Stimulated activated CD8-positive, alpha-beta memory T cell treated with anti-CD3 and anti-CD28 coated beads, Interleukin-7, amount 100 ng/mL, for 1 hour (primary cell): ENCODE measurements at places on chromosomes 1 and 21.

DNA sequence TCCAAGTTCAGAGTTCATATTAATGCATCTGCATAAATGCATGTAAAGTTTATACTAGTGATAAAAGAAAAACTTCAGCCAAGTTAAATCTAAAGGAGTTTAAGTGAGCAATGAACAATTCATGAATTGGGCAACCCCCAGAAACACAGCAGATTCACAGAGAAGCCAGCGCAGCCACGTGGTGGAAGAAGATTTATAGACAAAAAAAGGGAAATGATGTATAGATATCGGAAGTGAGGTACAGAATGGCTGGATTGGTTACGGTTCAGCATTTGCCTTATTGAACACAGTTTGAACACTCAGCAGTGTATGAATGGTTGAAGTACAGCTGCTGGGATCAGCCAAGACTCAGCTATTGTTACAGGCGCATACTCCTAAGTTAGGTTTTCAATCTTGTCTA, 5.7 kb downstream of the AK5 start:
- no peak for DNase-seq

DNA sequence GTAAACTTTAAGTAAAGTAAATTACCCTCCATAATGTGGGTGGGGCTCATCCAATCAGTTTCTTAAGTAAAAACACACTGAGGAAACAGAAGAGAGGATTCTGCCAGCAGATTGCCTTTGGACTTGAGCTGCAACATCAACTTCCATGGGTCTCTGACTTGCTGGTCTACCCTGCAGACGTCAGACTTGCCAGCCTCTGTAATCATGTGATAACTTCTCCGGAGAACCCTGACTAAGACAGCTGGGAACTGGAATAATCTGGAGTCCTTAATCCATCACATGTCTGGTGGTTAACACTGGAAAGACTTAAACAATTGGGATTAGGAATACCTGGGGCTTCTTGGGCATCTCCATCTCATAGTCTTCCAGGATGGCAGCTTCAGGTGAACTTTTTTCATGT, 13.2 kb upstream of the CEP350 start:
- DNase-seq, result no peak

- peak; percentile 36 for DNase-seq
Observed at GRCh38 chr1:167555971-167556714, 2.6 kb upstream of the CREG1 start.

DNA sequence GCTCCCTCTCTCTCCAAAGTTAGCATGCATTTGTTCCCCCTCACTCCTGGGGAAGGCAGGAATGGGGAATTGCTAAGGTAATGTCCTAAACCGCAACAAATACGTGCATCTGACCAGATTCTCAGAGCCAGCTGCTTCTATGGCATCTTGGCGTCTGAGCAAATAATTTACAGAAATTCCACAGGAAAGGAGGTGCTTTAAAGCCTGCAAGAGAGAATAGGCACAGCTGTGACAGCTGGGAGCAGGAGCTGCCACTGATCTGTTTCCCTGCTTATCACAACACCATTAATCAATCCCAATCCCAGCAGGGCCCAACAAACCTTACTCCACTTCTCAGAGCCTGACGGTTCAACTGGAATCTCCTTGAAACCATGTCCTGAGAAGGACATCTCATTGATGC, 83.5 kb upstream of the ZNF281 start:
- no peak for DNase-seq

- DNase-seq, result no peak
Observed at GRCh38 chr1:19113697-19114092, 96.4 kb downstream of the UBR4 start.

DNA sequence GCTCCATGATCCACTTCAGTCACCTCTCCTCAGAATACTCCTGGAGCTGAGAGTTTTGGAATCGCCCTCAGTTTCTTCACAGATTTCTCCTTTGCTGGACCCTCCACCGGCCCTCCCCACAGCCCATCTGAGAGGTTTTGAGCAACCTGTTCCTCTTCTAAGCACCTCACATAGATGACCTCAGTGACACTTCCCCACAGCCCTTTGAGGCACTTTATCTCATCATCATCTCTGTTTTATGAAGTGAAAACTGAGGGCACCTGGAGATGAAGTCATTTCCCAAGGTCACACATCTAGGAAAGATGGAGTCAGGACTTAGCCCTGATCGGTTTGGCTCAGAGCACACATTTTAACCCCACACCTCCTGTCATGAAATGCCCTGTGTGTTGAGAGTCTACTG, 76.8 kb upstream of the ZNF281 start:
- DNase-seq, result no peak

- DNase-seq, result no peak
Observed at GRCh38 chr1:47569681-47570470, 132.0 kb downstream of the FOXD2 start.

- no peak for DNase-seq
Observed at GRCh38 chr1:37323486-37324377, 150.6 kb upstream of the ZC3H12A start.

DNA sequence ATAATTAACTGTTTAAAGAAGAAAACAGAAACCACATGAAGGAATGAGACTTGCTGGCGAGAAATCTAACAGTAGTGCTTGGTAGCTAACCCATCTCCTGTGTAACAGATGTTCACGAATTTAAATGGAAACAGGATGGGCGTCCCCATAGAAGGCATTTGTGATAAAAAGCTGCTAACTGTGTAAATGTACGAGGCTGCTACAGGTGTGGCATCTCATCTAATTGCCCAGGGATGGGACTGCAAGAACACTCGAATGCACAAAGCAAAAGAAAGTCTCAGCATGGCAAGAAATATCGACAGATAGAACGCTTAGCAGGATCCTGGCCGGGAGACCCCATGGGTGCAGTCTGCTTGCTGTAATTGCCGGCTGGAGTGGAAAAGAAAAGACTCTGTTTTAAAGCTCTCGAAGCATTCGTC, 112.7 kb downstream of the RUNX1 start:
- DNase-seq, result no peak

DNA sequence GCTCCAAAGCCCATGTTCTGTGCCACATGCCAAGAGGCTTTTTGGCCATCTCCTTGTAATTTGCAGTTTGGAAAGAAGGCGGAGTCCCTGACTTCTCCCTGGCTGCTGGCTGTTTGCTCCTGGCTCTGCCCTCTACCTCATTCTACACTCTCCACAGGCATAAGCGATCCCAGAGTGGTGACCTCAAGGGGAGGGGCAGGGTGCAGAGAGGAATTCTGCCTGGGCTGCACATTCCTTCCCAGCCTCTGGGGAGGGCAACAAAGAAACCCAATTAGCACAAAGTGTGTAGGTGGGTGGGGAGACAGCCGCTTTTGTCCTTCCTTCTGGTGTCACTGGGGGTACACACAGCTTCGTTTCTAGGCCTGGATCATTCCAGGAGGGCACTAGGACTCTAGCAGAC, 95.3 kb downstream of the HIVEP3 start:
- no peak for DNase-seq

GRCh38 chr1:205271277-205271676, 43.5 kb downstream of the TMCC2 start:
- DNase-seq, result no peak

- peak; percentile 71 for DNase-seq
Observed at GRCh38 chr21:44927587-44928461, 7.1 kb upstream of the ITGB2 start.
